ENCODE measurements at places on chromosomes 3 and 15. TPM values are rescaled to one million over a fixed set of nuclear protein-coding genes. Genes with fewer than 3 reads are reported as not detected.

XCR1 gene
- total RNA-seq, result 0.66 TPM

IGSF10 gene
- total RNA-seq, result 13.6 TPM

PP2D1 gene
- not detected for total RNA-seq

GRM2 gene
- 0.29 TPM for total RNA-seq

AADACL2 gene
- total RNA-seq, result 0.14 TPM

GPR62 gene
- total RNA-seq, result 0.55 TPM

NR2E3 gene
- 3.0 TPM for total RNA-seq

TNFAIP8L3 gene
- total RNA-seq, result 4.2 TPM

CCRL2 gene
- 9.1 TPM for total RNA-seq
